ENCODE measurements at places on chromosomes 3 and 15. TPM values are rescaled to one million over a fixed set of nuclear protein-coding genes. Genes with fewer than 3 reads are reported as not detected.

Gene DNAH1
- total RNA-seq: 5.0 TPM

Gene CTDSPL2
- 128 TPM for total RNA-seq

Gene UROC1
- total RNA-seq: 0.27 TPM

Gene RTP1
- total RNA-seq: 0.27 TPM

Data from cerebellum (tissue), 4 donors.